CD8-positive, alpha-beta T cell (primary cell): ENCODE measurements at places on chromosomes 7 and 10.

GRCh38 chr7:17239046-17239445 lies 59.4 kb upstream of the AHR start:
- no peak for DNase-seq

GRCh38 chr10:88004451-88004850 lies 141.0 kb downstream of the PTEN start:
- no peak for DNase-seq

GRCh38 chr7:14836006-14836405 lies 66.5 kb downstream of the DGKB start:
- DNase-seq: no peak

GRCh38 chr10:78436706-78437406 lies 403.2 kb downstream of the RPS24 start:
- DNase-seq: no peak

DNA sequence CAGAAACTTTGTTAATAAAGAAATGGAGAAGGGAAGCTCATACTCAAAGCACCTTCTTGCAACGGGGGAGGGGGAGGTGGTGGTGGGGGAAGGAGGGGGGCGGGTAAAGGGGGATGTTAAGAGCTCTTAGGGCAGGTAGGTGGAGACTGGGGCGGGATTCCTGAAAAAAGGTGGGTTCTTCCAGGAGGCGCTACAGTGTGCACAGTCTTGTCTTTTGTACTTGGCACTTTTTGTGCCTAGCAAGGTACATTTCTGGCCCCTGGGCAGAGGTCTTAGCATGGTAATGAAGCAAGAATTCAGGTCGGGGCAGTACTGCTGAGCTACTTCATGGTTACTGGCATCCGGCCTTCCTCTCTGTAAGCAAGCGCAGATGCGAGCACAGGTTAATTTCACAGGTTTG lies 15.2 kb upstream of the LAMB4 start:
- DNase-seq: no peak

GRCh38 chr7:90965211-90965610 lies 299.0 kb upstream of the FZD1 start:
- no peak for DNase-seq

DNA sequence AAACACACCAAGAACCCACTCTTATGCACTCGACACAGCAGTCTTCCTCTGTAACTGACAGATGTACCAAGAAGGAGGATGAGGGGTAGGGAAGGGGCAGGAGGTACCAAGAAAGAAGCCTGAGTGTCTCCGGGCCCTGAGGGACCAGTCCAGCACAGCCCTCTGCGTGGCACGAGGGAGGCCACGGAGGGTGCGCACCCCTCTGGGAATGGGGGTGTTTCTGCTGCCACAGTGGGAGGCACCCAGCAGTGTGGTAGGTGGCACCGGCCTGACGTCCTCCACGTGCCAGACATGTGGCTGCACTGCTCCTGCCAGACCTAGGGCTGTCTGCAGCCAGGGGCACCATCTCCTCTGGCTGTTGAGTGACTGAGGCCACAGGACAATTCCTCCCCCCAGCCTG lies 154.3 kb downstream of the ZMYND11 start:
- no peak for DNase-seq

DNA sequence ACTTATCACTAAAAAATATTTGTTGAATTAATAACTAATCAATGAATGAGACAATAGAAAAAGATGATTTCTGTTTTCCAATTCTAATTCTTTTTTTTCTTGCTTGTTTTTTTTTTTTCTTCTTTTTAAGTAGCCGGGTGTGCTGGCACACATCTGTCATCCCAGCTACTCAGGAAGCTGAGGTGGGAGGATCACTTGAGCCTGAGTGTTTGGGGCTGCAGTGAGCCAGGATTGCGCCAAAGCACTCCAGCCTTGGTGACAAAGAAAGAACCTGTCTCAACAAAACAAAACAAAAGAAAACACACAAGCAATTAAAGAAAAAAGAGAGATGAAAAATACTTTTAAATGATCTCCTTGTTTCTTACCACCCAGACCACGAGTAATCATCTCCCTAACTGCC lies 1109.3 kb downstream of the REEP3 start:
- no peak for DNase-seq

- no peak for DNase-seq
Observed at GRCh38 chr10:109895095-109895818, 28.1 kb downstream of the XPNPEP1 start.

DNA sequence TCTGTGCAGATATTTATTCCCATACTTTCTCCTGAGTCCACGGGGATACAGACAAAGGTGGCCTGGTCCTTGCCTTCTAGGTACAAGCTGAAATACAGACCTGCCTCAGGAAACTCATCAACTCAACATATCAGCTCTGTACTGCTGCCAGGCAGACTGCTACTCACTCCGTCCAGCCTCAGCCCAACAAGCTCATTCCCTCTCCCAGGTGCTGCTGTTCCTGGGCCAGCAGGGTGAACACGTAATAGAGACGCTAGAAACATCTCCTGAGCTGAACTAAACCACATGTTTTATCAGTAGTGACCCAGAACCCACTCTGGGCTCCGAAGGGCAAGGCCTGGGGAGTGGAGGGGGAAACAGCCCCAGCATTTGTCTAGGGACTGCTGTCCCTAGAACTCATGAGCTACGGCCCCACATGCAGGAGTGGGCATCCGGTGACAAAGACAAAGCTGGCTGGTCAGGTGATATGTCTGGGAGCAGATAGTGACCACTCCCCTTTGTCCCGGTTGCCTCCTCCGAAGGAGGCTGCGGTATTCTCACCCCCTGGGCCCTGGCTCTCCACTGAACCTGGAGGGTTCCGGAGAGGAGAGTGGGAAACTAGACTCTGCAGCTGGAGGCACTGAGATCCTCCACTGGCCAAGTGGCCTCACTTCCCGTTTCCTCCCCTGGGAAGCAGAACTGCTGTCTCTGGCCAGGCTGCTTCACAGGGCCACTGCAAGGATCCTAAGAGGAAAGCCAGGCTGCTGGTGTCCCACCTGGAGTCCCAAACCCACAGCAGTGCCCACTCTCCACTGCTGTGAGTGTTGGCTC lies 116.1 kb downstream of the FAM53B start:
- DNase-seq: no peak

DNA sequence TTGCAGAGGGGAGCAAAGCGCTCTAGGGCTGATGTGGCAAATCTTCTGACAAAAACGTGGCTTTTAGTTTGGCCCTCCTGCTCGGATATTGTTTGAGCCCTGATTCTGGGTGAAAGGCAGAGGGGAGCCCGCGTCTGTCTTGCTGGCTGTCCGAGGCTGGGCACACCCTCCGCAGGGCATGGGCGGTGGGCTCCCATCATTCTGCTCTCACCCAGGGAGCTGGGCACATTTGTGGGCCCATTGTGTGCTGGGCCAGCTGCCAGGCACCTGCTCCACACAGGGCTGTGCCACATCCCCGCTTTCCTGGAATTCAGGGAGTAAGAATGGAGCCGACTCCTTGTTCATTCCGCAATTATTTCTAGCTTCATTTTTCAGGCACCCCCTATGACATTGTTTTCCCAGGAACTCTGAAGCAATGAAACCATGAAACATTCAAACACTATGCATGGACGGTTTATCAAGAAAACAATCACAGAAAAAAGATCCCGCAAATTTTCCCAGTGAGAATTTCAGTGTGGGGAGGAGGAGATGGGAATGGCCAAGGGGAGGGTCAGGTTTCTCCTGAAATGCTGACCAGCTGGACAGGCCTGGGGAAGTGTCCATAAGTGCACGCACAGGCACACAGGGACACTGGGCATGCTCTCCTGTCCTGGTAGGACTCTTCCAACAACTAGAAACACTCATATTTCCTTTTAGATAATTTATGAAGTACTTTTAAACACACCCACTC lies 341.1 kb downstream of the CXCL12 start:
- DNase-seq: no peak

DNA sequence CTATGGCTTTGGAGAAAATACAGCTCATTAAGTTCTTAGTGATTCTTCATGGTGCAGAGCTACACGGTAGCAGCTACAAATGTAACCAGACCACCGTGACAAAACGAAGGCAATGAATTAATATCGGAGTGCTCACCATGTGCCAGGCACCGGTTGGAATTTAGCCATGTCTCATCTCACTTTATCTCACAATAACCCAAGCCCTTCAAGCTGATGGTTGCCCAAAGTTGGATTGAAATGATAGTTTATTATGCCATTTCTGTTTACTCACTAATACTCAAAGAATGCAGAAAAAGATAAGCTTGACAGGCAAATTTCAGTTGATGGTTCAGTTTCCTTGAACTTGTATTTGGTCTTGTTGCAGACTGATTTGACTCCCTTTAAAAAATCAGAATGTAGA lies 312.6 kb downstream of the SKIDA1 start:
- no peak for DNase-seq

- DNase-seq: no peak
Observed at GRCh38 chr10:21757185-21757901, 223.3 kb downstream of the MLLT10 start.

GRCh38 chr7:137801491-137801890 lies 45.3 kb downstream of the DGKI start:
- no peak for DNase-seq

GRCh38 chr7:77370606-77371005 lies 45.5 kb downstream of the GSAP start:
- DNase-seq: no peak

GRCh38 chr10:125054669-125055268 lies 105.6 kb downstream of the CTBP2 start:
- no peak for DNase-seq

DNA sequence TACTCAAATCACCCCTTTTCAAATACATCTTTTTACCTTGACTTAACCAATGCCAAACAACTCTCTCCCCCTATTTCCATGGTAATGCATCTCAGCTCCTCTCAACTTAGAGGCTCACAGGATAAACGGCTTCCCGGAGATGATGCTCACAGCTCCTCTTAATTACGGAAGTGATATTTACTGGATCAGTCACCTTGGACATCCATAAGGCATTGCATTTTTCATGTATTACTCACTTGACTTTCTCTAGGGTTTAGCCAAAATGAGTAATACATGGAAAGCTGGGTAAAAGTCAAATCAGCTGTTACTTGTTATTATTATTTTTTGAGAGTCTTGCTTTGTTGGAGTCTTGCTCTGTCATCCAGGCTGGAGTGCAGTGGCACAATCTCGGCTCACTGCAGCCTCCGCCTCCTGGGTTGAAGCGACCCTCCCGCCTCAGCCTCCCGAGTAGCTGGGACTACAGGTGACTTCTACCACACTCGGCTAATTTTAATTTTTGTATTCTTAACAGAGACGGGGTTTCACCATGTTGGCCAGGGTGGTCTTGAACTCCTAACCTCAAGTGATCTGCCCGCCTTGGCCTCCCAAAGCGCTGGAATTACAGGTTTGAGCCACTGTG lies 73.3 kb upstream of the RHEB start:
- DNase-seq: no peak

DNA sequence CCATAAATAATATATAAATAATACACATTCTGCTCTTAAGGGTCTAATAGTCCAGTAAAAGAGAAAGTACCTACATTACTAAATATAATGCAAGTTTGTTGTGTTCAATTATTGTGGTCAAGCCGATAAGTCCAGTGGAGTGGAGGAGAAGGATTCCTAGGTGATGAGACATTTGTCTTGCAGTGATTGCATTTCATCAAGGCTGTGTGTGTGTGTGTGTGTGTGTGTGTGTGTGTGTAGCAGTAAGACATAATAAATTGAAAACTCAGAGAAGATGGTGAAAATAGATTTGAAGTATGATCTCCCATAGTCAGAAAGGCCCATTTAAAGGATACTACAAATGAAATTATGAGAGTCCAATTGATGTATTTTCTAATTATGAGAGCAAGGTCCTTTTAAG lies 192.5 kb upstream of the SEMA3C start:
- DNase-seq: no peak

DNA sequence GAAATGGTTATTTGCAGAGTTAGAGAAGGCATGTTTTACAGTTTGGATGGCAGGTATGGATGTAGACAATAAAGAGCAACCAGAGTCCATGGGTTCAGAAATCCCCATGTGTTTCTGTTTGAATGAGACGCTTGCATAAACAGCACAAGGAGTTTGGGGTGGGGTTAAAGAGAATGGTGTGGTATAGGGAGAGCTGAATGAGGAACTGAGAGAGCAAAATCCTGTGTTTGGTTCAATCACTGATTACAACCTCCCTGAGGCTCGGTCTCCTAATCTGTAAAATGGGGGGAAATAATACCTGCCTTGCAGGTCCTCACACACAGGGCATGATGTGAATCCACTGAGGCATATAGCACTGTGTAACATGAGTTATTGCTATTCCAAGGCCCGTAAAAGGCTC lies 23.7 kb downstream of the CAV1 start:
- no peak for DNase-seq

- DNase-seq: no peak
Observed at GRCh38 chr7:121102619-121103018, 114.1 kb downstream of the CPED1 start.

DNA sequence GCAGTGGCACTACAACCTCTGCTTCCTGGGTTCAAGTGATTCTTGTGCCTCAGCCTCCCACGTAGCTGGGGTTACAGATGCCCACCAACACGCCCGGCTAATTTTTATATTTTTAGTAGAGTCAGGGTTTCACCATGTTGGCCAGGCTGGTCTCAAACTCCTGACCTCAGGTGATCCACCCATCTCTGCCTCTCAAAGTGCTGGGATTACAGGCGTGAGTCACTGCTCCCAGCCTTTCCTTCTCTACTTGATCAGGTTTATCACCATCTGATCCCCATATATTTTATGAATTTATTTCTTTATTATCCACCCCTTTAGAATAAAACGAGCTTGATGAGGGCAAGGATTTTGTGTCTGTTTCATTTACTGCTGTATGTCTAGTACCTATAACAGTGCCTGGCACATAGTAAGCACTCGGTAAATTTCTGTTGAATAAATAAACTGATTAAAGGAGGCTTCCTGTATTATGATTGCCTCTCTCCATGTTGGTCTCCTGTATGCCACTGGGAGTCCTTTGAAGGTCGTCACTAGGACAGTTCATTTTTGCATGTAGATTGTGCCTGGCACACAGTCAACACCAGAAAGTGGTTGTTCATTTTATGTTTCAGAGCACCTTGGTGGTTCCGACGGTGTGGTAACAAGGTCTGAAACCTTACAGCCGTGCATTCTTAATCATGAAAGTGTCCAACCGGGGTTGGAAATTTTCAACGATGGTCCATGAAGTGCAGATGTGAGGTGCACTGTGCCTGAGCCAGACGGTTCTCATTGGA lies 9.6 kb upstream of the EIF3A start:
- no peak for DNase-seq

GRCh38 chr10:102024799-102025198 lies 31.2 kb downstream of the ARMH3 start:
- DNase-seq: no peak

DNA sequence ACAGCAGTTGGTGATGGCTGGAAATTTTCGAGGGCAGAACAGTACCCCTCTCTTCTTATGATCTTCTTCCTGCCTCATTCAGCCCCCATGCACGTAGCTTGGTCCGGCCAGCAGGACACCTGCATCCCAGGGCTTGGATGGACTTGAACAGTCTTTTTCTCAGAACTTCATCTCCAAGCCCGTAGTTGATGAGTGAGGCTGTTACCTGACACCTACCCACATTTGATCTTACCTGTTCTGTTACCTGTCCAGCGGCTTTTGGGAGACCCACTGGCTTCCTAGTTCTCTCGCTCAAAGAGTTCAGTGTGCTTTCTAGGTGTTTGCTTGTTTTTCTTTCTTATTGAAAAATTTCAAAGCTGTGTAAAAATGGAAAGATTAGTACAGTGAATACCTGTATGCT lies 212.2 kb downstream of the CUX1 start:
- DNase-seq: no peak

GRCh38 chr7:159030490-159031134 lies 114.1 kb downstream of the VIPR2 start:
- DNase-seq: no peak

- DNase-seq: no peak
Observed at GRCh38 chr10:28686835-28687682, 9.7 kb downstream of the BAMBI start.
